ENCODE measurements at places on chromosomes 3 and 15. TPM values are rescaled to one million over a fixed set of nuclear protein-coding genes. Genes with fewer than 3 reads are reported as not detected.

- DNase-seq: no peak
Measured at GRCh38 chr3:174318181-174318580, 541.0 kb upstream of the NAALADL2 start.

DNA sequence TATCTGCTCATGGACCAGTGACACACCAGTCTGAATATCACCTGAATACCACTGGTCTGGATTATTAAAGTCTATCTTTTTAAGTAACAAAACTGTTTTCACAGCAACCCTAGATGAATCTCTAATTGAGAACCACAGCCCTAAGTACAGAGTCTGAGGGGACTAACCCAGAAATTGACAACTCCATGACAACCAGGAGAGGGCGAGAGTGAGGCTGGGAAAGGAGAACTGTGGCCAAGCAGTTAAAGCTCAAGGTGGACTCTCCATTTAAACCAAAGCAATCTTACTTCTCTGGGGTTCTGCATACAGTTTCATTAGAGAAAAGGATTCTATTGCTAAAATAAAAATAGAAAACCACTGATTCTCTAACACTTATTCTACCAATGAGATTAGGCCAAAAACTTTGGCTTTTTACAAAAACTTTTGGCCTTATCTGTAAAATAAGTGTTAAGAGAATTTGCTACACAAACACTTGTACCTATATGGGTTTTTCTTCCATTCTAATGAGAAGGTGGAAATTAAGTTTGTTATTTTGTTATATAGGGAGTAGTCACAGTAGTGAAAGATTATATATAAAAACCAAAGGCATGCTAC is 11.4 kb downstream of the NEK10 start:
- no peak for DNase-seq

- DNase-seq: no peak
Measured at GRCh38 chr3:145953316-145953715, 207.7 kb downstream of the PLOD2 start.

The LRRC31 gene
- not detected for polyA plus RNA-seq

The SNX22 gene
- 0.10 TPM for polyA plus RNA-seq

The GABRB3 gene
- 0.63 TPM for polyA plus RNA-seq
